AG09309 (cell line): ENCODE measurements at places on chromosomes 2 and 18.
A peak's percentile ranks its signal among the peaks of the same experiment; 100 is the strongest.

DNA sequence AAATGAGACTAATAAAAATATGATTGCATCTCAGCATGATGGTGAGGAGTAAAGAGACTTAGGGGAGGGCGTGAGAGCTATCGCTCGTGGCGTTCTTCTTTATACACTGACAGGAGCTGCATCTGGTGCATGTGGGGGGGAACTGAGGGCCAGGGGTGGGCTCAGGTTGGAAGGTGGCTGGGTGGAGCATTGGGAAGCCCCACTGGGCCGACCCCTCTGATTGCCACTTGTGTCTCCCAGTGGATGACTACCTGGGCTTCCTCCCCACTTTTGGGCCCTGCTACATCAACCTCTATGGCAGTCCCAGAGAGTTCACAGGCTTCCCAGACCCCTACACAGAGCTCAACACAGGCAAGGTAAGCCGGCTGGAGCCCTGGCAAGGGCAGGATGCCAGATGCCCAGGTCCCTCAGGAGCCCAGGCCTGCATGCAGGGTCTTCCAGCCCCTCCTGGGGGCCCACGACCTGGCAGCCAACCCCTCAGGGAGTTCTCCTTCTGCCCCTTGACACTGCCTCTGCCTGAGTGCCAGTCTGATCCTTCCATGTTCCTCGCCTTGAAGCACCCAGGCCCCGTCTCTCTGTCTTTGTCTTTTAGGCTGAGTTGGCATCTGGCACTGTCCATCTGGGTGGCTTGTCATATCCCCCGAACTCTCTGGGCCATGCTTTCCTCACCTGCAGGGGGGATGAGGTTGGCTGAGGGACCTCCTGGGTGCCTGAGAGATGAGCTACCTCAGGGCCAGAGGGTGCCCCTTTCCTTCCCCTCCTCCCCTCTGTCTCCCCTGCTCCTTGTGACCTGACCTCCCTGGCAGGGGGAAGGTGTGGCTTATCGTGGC lies 97.7 kb downstream of the DYSF start:
- no peak for DNase-seq

GRCh38 chr2:237391140-237391539 lies 22.8 kb downstream of the COL6A3 start:
- no peak for DNase-seq

- DNase-seq, result no peak
These were observed 262.8 kb downstream of the KCNE4 start for GRCh38 chr2:223314811-223315210.

GRCh38 chr18:45569566-45570275 lies 45.6 kb upstream of the SLC14A2 start:
- no peak for DNase-seq

- DNase-seq, result no peak
These were observed 46.6 kb downstream of the USP40 start for GRCh38 chr2:233519787-233520611.

- no peak for DNase-seq
These were observed 73.2 kb upstream of the RAB6C start for GRCh38 chr2:129906139-129906860.

- DNase-seq, result no peak
These were observed 246.0 kb upstream of the UBE2E3 start for GRCh38 chr2:180734382-180734781.

DNA sequence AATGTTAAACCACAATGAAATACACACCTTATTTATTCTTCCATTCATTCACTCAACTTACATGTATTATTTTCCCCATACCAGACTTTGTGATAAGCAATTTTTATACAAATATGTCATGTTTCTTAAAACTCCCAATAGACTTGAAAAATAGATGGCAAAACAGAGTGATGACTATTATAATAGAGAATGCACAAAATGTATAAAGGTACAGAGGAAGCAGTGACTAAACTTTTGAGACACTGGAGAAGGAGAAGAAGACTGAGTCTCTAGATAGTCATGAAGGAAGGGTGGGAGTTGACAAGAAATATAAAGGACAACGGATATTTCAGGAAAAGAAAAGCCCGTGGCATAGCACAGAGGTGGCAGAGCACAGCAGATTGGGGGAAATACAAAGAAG lies 198.1 kb upstream of the SLC39A10 start:
- no peak for DNase-seq

GRCh38 chr2:100427627-100428258 lies 10.3 kb upstream of the CHST10 start:
- no peak for DNase-seq

DNA sequence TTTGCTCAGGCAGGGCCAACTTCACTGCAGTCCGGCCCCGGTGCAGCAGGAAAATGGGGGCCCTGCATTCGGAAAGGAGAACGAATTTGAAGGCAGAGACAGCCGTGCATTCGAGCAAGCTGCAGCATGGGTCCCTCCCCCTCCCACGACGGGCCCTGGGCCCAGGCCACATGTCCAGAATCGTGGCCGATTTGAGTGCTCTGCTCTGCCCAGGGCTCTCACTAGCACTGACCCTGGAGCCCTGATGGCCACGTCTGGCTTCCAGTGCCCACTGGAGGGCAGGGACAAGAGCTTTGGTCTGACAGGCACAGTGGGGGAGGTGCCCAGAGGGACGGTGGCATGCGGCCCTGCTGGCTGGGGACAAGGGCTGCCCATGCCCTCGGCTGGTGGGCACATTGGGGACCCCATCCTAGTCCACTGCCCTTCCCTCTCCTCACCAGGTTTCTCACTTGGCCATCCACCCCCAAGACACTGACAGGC lies 14.4 kb upstream of the KLHL30 start:
- no peak for DNase-seq

DNA sequence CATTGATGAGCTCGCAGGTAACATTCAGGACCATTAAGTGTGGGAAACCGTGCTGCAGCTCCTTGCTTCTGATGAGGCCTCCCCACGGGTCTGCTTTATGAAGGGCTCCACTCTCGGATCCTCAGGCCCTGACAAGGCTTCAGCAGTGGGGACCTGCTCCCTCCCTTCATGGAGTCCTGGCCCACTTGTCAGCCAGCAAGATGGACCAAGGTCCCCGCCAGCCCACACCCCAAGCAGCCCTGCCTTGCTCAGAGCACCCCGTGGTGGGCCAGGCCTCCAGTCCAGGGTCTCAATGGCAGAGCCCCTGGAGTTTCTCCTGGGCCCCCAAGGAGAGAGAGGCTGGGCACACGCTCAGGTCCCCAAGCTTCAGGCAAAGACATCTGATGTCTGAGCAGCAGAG lies 41.5 kb downstream of the CROCC2 start:
- no peak for DNase-seq

- no peak for DNase-seq
These were observed 4.0 kb upstream of the BCL11A start for GRCh38 chr2:60557486-60557864.

DNA sequence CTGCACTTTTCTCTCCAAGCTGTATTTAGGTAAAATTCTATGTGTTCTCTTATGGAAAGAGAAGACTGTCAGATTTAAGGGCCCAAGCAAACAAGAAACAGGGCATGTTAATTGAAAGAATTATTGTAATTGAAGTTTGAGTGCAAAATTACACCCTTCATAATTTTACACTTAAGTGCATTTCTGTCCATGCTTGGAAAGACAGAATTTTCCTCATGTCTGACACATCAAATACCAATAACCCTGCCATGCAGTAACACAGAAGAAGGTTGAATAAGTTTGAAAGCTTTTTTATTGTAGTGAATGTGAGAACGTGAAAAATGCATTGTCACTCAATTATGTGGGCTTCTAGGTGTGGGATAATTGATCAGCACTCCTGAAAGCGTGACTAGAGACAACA lies 52.9 kb upstream of the PARD3B start:
- DNase-seq, result no peak

DNA sequence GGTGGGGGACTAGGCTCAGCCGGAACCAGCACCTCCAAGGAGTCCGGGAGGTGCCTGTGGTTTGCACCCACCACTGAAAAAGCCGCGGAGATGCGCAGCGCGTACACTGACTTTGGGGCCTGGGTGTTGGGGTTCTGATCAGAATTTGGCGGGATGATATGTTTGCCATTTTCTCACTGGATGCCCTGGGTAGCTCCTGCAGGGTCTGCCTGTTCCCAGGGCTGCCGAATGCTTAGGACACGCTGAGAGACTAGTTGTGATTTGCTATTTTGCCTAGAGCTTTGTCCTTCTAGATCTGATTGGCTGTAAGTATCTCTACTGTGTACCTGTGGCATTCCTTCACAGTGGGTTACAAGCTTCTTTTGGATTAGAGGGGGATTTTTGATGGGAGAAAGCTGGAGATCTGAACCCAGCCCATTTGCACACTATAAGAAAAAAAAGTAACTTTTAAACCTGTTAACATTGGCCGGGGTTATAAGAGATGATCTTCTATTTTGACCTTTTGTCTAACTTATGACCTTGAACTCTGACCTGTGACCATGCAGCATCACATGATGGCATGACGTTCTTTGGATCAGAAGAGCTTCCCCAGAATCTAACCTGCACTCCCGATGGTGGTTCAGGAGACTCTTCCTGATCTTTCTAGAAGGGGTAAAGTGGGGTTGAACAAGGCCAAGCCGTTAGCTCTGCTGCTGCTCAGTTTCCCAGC lies 1.6 kb downstream of the KCNE4 start:
- DNase-seq, result no peak

GRCh38 chr18:9906481-9906880 lies 7.3 kb upstream of the VAPA start:
- no peak for DNase-seq

- DNase-seq, result no peak
These were observed 69.3 kb upstream of the TMEM200C start for GRCh38 chr18:5964596-5964995.

- peak; percentile 45 for DNase-seq
These were observed 318.7 kb downstream of the PDE11A start for GRCh38 chr2:177753682-177754491.

- no peak for DNase-seq
These were observed 2.1 kb upstream of the PCBP1 start for GRCh38 chr2:70084973-70085710.

DNA sequence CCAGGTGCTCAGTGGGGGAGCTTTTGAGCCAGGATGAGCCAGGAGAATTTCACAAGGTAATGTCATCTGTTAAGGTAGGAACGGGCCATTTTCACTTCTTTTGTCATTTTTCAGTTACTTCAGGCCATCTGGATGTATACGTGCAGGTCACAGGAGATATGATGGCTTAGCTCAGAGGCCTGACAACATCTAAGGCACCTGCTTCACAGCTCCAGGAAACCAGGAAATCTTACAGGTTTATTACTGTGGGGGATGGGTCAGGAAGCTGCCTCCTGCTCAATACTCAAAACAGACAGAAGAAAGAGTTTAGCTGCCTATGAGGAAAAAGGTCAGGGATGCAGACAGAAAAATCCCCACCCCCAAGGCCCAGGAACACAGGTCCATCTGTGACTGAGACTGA lies 364.3 kb upstream of the LRP1B start:
- DNase-seq, result no peak

DNA sequence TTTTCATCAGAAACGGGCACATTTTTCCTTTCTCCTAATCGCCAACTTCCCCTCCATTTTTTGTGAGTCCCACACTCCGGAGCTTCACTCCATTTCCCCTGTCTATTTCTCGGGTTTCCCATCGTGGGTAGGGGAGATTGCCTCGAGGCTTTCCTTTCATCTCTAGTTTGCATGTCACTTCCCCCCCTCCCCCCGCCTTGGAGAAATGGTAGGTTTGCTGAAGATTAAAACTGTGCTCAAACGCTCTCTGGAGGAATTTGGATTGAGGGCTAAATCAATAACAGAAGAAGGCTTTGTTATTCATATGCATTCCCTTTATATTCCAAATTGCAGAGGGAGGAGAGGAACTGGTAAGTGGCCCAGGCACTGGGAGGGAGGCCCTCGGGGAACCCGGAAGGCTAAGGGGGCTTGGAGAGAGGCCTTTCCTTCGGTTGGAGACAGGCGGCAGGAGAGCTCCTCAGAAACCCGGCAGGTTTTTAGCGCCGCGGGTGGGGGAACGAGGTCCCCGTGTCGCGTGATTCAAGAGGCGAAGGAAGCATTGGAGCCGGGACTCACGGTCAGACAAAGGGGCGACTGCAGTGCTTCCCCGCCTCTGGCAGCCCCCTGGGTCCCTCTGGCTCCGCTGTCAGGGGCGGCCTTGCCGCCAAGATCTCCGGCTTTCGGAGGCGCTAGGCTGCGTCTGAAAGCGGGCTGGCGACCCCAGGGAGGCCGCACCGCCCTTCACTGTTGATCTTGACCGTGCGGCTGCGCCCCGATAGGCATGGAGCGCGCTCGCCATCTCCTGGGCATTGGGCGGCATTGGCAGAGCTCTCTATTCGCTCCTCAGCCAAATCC lies 2.4 kb upstream of the HOXD12 start:
- DNase-seq, result no peak

GRCh38 chr2:193496786-193497185 lies 1302.1 kb upstream of the TMEFF2 start:
- no peak for DNase-seq

- DNase-seq, result no peak
These were observed 16.0 kb upstream of the MARCHF4 start for GRCh38 chr2:216388046-216388884.

- DNase-seq, result no peak
These were observed 117.1 kb downstream of the KCNS3 start for GRCh38 chr2:17995593-17995992.

- DNase-seq, result no peak
These were observed 46.9 kb downstream of the MAP4K3 start for GRCh38 chr2:39390216-39390615.
